ENCODE measurements at places on chromosomes 6 and 20.
A peak's percentile ranks its signal among the peaks of the same experiment; 100 is the strongest.

- no peak for DNase-seq
Observed at GRCh38 chr20:62537649-62538292, 62.0 kb upstream of the GATA5 start.

GRCh38 chr20:61958773-61959700 lies 106.6 kb downstream of the TAF4 start:
- DNase-seq = no peak

GRCh38 chr6:115131709-115132490 lies 789.1 kb upstream of the HS3ST5 start:
- no peak for DNase-seq

DNA sequence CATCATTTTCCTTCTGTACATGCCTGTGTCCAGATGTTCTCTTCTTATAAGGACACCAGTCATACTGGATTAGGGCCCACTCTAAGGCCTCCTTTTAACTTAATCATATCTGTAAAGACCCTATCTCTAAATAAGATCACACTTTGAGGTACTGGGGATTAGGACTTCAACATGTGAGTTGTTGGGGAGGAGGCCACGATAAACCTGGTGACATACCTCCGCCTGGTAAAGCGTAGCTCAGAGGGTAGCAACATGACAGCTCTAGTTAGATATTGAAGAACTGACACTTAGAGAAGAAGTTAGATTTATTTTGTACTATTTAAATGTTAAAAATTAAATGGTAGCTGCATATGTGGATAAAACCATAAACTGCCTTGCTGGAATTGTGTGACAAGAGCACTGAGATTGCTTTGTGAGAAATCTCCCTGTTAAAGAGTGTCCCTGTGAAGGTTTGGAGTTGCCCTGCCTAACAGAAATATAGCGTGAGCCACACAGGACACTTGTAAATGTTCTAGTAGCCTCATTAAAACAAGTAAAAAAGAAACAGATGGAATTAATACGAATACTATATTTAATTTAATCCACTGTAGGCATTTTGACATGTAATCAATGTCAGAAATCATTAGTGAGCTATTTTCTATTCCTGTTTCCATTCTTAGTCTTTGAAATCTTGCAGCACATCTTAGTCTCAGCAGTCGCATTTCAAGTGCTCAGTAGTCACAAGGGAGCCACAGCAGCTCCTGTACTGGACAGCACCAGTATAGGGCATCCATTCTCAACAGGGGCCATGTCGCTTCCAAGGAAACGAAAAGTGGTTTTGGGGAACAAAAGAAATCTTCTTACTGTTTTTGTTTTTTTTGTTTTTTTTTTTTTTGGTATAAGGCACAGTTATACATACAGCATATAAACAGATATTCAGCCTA lies 13.4 kb downstream of the PLCB1 start:
- no peak for DNase-seq

- no peak for DNase-seq
Observed at GRCh38 chr20:8148501-8148900, 16.4 kb downstream of the PLCB1 start.

DNA sequence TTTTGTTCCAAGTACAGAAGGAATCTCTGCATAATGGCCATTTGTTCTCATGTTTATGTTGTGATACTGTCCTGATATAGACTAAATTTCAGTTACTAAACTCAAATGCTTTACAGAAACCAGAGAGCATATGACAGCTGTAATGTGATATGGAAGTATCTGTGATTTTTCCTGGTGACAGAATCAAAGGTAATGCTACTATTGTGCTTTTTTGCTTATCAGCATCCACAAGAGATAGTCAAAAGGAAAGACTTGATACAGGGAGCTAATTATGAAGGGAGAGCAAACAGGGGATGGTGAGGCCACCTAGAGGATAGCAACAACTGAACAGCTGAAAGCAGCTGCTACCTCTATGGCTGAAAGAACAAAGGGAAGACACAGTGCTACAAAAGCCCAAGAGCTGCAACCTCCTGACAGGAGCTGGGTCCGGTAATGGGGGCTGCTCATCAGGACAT lies 181.4 kb downstream of the PHF3 start:
- peak; percentile 29 for DNase-seq

GRCh38 chr20:5885866-5886265 lies 64.5 kb downstream of the TRMT6 start:
- DNase-seq = no peak

DNA sequence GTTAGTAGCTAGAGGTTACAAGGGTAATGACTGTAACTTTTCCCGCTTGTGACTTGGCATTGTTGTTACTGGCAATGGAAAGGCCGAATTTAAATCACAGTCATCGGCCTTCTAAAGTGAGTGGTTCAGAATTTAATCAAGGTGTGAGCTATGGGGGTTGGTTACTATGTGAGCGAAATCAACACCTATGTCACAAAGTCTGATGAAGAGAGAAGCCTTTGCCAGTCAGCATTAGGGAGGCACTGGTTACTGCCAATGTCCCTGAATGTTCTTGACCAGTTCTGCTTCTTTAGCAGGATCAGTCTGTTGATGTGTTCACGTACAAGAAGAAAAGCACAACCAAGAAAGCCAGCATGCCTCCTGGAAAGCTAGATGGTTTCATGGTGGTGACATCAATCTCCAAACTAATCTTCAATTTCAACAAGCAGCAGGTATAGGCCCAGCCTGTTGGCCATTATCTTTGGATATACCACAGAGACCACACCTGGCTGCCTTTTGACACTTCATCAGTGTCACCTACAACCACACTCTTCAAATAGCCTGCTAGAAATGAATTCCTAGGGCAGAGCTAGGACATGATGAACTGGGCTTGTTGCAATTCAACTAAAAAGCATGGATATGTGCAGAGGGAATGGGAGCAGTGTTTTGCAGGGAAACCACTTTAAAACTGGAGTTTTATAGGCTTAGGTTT lies 17.2 kb downstream of the SAMD5 start:
- DNase-seq = no peak

- DNase-seq = no peak
Observed at GRCh38 chr6:106417572-106418147, 57.1 kb downstream of the CRYBG1 start.

GRCh38 chr6:73542891-73543290 lies 22.1 kb upstream of the EEF1A1 start:
- no peak for DNase-seq

- no peak for DNase-seq
Observed at GRCh38 chr6:71395731-71396409, 107.3 kb downstream of the OGFRL1 start.

DNA sequence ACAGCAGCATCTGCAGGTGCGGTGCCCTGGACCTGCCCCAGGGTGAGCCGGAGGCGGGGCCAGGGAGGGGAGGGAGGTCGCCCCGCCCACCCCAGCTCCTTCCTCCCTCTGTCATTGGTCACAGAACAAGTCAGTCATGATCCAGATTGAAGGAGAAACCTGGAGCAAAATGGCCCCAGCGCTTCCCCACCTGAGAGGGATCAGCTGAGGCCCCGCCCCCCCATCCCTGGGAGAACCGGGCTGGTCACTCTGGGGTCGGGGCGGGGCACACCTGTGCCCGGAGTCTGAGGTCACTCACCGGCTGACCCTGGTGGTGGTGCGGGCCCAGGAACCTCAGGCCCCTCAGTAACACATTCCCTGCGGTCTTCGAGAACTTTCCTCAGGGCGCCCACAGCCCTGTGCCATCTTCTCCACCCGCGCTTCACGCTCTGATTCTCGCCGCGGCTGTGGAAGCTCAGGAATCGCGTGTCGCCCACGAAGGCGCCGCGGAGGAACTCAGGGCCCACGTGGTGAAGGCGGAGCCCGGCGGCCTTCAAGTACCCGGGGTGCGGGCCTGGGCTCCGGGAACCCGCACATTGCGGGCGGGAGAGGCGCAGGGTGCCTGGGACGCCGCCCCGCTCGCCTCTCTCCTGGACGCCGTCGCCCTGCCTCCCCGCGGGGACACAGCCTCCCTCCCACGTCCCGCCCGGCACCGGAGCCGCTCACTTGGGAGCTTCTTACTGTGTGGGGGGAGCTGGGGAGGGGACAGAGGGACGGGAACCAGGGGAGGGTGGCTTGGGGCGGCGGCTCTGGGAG lies 36.4 kb upstream of the HLA-C start:
- no peak for DNase-seq

DNA sequence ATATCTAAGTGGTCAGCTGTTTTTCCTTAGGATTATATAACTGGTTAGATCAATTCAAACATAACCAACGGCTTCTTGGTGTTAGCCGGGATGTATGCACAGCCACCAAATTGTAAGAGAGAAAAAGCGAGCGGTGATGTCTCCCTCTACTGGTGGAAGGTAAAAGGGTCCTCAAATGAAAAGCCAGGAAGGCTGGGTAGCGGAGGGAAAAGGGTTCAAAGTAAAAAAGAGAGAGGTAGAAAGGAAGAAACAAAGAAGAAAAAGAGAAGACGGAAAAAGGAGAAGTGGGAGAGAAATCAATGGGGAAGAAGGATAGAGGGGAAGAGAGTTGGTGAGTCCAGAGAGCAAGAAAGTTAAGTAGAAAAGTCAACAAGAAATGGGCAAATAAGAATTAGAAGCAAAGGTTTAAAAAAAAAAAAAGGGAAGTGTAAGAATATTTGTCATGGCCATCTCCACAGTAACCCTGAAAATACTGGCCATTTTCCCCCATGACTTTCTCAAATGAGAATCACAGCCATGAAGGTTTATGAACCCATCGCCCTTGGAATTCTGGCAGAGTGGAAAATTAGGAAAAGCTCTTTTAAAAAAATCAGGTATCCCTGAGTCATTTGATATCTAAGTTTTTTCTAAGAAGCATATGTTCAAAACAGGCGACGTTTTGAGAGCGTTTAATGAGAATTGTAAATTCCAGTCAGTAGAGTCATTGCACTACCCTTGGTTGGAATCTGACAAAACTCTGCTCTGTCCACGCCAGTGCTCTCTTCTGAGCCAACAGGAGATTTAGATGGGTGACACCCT lies 155.6 kb upstream of the SNX9 start:
- DNase-seq = peak; percentile 19

GRCh38 chr20:45291526-45291925 lies 15.1 kb upstream of the RBPJL start:
- no peak for DNase-seq
